Effector CD4-positive, alpha-beta T cell (primary cell): ENCODE measurements at places on chromosomes 6 and 20.

DNA sequence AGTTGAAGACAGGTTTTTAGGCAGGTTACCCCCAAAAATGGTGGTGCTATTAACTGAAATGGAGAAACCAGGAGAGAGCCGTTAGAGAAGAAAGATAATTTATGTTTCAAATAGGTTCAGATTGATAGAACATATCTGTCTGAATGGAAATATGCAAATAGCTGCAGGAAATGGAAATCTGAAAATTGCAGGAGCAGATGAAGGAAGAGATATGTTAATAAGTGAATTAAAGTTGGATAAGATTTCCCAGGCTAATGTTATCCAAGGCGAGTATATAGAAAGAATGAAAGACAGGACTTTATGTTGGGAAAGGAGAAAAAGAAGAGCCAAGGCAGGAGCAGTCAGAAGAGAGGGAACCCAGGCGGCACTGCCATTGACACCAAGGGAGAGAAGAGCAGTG lies 365.6 kb downstream of the ARHGAP18 start:
- DNase-seq: no peak

GRCh38 chr6:164283574-164283973 lies 869.1 kb downstream of the QKI start:
- no peak for DNase-seq

- no peak for DNase-seq
These were observed 186.6 kb downstream of the LY86 start for GRCh38 chr6:6775074-6775473.

GRCh38 chr20:15506311-15506710 lies 1066.9 kb downstream of the KIF16B start:
- no peak for DNase-seq

DNA sequence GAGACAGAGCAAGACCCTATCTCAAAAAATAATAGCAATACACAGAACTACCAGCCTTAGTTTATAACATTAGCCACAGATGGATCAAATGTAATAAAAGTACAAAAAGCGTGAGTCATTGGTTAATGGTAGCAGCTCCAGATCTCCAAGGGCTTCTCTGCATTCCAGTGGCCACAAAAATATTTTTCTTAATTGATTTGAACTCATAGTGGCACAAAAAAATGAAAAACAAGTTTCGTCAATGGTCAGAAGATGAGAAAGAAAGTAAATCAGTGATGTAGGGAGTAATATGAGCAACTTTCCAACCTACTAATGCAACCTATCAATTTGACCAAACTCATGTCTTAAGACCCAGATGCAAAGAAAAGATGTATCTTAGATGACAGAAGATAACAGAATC lies 79.6 kb downstream of the CEP57L1 start:
- DNase-seq: no peak

DNA sequence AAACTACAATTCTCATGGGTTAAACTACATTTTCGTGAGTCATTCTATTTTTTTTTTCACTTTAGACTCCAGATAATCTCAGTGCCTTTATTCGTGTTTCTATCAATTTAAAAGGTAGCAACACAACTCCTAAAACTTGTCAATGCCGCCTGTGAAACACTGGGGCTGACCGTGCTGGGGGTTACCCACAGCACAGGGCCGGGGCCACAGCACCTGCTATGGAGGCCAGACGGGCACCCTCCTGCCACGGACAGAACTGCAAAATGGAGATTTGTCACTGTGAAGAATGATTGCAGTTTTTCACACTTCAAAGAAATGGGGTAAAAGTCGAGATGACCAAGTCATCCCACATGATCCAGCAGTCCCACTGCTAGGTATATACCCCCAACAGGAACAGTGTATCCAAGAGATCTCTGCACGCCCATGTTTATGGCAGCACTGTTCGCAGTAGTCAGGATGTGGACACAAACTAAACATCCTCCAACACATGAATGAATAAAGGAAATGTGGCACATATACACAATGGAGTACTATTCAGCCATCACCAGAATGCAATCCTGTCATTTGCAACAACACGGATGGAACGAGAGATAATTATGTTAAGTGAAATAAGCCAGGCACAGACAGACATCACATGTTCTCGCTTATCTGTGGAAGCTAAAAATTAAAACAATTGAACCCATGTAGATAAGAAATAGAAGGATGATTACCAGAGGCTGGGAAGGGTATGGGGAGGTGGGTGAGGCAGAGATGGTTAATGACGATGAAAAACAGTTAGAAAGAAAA lies 290.1 kb downstream of the SMOC2 start:
- no peak for DNase-seq

DNA sequence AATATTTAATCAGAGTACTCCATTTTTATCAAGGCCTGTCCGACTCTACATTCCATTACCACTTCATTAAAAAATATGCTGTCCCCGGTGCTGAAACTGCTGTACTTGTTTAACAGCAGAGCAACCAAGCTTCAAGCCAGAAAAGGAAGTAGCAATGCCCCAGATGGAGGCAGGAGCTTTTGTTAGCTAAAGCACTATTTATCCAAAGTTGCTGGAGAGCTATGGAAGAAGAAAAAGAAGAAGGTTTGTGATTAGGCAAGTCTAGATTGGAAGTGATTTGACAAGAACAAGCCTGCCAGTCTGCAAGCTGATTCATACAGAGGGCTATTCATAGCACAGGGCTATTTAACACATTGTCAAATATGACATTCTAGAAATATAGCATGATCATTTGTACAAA lies 160.9 kb upstream of the SPTLC3 start:
- DNase-seq: no peak

- DNase-seq: no peak
These were observed 644.1 kb downstream of the C6orf118 start for GRCh38 chr6:164665328-164665727.

DNA sequence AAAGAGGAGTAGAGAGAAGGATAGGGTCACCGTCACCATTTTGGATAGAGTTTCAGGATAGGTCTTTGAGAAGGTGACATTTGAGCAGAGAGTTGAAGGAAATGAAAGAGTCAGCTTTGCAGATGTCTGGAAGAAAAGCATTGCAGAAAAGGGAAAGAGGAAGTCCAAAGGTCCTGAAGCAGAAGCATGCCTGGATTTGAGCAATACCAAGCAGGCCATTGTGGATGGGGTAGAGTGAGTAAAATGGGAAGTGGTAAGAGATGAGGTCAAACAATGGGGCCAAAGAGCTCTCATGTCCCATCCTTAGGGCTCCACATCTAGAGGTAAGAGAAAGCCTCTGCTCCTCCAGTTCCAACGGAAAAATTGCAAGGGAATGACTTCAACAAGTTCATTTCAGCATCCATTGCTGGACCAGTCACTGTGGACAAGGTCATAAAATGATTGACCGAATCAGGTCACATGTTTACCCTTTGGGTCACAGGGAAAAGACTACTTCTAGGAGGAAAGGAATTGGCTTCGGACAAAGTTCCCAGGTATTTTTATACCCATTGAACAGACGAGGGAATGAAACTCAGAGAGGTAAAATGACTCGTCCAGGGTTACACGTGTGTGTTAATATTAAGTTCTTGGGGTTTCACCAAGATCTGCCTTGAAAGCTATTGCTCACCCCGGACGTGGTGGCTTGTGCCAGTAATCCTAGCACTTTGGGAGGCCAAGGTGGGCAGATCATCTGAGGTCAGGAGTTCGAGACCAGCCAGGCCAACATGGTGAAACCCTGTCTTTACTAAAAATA lies 6.6 kb upstream of the SAMHD1 start:
- DNase-seq: no peak

DNA sequence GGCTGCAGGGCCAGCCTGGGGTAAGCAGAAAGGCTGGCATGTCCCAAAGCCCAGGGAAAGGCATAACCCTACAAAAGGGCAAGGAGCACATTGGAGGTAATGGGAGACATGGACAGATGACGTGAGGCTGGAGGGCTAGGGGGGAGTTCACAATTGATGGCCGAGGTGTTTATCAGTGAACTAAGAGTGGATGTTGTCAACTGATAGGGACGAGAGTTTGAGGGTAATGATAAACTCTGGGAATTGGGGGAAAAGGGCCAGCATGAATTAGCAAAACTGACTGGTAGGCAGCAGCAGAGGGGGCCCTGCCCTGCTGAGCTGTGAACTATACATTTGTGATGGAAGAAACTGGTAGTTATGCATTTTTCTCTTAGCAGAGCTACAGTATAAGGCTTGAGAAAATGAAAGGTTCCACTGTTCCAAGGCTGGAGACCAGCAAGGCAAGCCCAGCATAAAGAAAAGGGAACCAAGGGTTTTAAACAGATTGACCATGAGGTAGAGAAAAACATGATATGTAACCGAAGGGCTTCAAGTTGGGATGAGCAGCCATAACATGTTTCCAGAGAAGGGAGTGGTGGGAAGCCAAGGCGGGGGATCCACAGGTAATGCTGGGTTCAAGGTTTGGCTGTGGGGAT lies 98.1 kb upstream of the MLN start:
- no peak for DNase-seq

DNA sequence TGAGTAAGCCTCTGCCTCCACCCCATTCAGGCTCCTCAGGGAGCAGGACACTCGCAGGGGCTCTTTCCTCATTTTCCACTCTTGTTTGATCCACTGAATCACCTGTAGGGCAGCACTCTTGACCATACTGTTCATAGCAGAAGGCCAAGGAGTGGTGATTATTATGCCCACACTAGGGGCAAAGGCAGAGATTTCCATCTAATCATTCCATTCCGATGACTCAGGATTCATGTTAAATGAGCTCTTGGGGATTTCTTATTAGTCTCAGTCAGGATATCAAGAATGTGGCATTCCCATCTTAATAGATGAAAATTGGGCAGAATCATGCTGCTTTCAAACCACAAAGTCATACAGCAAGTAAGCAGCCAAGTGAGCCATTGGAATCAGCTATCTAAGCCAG lies 101.9 kb upstream of the MOCS1 start:
- DNase-seq: no peak

DNA sequence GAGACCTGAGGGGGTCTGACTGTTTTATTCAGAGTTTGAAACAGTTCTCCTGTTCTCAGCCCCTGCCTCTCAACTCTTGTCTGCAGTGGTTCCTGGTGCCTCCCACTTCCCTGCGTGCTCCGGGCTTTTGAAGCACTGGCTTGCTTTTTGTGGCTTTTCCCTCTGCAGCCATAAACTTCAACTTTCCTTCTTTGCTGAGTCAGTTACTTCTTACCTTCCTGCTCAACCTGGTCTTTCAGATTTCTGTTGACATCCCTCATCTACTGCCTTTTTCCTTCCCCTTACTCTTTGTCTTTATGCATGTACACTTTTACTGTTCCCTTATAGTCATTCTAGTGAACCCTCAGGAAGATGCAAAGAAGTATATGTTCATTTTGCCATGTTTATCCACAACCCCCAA lies 57.4 kb downstream of the ASXL1 start:
- DNase-seq: no peak

- no peak for DNase-seq
These were observed 113.3 kb upstream of the NUP153 start for GRCh38 chr6:17820055-17820454.

DNA sequence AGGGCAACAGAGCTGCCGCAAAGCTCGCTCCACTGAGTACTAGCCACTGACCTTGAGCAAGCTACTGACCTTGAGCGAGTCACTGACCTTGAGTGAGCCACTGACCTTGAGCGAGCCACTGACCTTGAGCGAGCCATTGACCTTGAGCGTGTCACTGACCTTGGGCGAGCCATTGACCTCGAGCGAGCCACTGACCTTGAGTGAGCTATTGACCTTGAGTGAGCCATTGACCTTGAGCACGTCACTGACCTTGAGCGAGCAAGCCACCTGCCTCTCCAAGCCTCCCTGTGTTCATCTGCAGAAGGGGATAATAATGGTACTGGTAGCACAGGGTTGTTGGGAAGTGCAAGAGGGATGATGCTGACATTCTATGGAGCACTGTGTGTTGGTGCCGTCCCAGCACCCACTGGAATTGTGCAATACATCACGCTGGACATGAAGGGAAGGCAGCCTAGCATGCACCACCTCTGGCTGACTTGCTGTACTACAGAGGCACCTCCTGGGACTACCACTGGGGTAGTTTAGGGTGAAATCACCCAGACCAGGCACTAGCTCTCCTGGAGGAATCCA lies 60.2 kb downstream of the CTCFL start:
- no peak for DNase-seq

DNA sequence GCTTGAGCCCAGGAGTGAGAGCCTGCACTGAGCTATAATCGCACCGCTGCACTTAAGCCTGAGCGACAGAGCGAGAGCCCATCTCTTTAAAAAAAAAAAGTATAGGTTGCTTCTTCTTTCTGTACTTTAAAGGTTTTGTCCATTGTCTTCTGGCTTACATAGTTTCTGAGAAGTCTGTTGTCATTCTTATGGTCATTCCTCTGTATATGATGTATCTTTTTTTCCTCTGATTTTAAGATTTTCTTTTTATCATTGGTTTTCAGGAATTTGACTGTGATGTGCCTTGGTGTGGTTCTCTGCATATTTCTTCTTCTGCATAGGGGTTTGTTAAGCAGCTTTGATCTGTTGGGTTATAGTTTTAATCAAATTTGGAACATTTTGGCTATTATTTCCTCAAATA lies 29.1 kb downstream of the QRSL1 start:
- no peak for DNase-seq

GRCh38 chr20:39646874-39647413 lies 684.8 kb downstream of the DHX35 start:
- no peak for DNase-seq

DNA sequence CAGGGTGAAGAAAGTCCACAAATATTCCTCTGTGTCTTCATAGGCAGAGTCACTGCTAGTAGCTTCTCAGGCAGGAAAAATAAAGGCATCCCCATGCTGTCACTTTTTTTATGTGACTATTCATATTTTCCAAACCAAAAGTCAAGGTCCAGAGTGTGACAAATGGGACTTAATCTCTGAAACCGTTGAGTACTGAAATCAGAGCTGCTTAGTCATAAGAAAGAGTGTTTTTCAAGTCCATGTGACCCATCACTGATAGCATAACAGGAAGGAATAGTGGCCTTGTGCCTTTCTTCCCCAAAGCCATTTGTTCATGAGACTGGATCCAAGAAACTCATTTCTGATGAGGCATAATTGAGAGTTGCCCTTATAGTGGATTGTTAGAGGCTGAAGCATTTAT lies 210.3 kb upstream of the TSHZ2 start:
- DNase-seq: no peak

DNA sequence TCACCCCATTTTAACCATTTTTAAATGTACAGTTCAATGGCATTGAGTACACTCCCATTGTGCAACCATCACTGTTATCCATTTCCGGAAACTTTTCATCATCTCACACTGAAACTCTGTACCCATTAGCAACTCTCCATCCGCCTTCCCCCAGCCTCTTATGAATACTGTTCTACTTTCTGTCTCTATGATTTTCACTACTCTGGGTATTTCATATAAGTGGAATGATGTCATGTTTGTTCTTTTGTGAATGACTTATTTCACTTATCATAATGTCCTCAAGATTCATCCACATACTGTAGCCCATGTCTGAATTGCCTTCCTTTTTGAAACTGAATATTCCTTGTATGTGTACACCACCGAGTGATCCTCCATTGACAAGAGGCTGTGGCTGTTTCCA lies 92.9 kb upstream of the TOX2 start:
- no peak for DNase-seq

DNA sequence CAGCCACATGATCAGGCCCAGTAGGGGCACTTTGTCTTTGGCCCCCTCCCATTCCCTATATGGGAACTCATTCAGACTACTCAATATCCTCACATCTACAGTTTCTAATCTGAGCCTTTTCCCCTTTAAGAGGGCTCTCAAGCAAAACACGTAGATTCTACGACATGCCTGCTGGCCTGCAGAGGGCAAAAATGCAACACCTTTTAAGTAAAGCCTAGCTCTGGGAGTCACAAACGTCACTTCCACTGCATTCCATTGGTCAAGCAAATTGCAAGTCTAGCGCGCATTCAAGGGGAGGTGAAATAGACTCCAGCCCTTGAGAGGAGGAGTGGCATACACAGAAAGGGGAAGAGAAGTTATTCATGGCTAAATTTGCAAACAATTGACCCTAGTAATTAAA lies 70.6 kb downstream of the CDC40 start:
- DNase-seq: no peak

GRCh38 chr6:30542915-30543314 lies 13.4 kb downstream of the GNL1 start:
- no peak for DNase-seq
